Nephron progenitor cell (in vitro differentiated cells): ENCODE measurements at places on chromosomes 5 and 9.

DNA sequence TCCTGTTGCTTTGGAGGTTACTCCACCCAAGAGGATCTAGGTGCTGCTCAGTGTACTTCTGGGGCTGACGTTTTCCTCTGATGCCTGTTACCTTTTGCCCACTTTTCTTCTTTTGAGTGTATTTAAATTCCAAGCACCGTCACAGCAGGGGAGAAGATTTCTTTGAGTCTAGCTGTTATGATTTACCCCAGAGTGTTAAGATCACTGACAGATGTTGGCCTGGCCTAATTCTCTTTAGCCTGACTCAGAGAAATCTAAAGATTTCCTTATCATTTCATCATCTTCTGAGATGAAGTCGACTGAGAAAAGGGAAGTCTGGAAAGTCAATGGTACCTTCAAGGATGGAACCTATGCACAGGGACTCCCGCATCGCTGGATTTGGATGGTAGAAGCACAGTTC lies 191.5 kb downstream of the FBXL7 start:
- no peak for DNase-seq

DNA sequence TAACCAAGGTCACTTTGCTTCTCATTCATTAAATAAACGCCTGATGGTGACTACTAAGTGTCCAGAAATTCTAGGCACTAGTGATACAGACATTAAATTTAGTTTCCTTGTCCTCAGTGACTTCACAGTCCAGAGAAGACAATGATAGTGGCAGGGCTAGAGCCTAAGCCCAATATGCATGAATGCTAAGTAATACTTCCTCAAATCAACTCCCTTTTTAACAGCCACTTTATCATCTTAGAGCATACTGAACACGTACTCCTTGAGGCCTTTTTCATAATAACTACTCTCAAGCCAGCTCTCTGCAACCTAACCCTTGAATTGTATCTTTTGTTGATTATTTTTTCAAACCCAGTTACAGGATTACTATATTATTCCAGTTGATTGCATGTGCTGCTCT lies 74.1 kb downstream of the STX17 start:
- DNase-seq = no peak

GRCh38 chr5:27208051-27208450 lies 169.7 kb upstream of the CDH9 start:
- no peak for DNase-seq

GRCh38 chr9:7656636-7657035 lies 142.9 kb downstream of the DMAC1 start:
- DNase-seq = no peak

DNA sequence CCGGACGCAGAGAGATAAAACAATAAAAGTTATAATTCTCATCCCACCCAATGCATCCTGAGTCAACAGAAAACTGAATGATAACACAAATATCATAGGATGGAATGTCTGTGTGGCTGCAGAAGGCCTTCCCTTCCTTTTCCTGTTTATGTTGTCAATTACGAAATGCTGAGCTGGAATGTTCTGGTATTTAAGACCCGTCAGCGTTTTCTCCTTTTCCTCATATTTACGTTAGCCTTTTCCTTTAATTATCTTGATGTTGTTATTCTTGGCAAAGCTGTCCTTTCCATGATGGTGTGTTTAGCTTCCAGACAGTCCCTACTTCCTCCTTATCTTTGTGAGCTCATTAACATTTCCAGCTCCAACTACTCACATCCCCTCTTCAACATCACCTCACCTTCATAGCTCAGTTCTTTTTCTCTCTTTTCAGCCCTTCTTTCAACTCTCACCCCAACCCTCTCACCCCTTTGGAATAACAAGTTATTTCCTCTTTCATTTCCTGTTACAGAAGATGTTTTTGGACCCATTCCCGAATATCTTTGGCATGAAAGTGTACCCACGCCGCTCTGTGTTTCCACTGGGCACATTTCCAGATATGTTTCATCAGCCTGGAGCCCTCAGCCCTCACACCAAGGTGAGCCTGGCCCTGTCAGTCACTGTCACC lies 221.6 kb downstream of the NR2F1-AS1 start:
- no peak for DNase-seq

DNA sequence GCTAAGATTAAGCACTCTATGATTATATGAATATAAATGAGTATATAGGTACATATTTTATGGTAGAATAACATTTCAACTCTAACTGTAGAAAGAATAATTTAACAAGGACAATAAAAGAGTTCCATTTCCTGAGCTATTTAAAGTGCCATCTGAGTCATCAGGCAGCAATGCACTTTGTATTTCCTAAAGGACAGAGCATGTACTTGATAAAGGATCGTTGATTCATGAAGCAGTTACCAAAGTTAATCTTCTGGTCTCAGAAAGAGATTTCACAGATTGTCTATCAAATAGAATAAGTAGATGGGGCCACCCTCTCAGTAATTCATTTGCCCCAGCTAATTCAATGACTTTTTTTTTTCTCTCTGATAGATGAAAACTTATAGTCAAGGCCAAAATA lies 747.8 kb downstream of the CDH18 start:
- no peak for DNase-seq

DNA sequence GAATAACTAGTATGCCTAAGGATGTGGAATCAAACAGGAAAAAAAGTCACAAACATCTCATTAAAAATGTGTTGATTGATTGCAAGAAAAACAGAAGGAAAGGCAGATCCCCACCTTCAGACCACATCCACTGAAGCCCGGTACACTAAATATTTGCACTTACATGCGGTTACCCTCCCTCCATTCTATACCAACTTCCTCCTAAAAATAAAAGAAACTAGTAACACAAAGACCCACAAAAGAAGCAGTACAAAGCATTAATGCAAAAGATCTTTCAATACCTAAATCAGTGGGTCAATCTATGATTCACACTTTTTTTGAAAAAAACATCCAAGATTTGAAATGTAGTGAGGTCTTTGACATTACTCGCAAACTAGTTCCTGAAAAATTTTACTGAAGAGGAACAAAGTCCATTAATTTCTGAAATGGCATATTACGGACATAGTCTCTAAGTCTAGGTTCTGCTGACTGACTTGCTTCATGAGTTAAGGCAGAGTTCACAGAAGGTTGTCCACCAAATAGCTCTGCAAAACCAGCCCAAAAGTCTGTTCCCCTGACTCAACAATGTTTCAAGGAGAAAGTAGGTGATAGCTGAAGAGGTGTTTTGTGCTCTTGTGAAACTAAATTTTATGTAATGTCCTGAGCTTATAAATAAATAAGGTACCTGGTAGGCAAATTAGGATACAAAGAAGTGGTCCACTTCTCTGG lies 100.7 kb downstream of the PAM start:
- DNase-seq = no peak

GRCh38 chr5:83498585-83498984 lies 27.0 kb downstream of the VCAN start:
- no peak for DNase-seq

DNA sequence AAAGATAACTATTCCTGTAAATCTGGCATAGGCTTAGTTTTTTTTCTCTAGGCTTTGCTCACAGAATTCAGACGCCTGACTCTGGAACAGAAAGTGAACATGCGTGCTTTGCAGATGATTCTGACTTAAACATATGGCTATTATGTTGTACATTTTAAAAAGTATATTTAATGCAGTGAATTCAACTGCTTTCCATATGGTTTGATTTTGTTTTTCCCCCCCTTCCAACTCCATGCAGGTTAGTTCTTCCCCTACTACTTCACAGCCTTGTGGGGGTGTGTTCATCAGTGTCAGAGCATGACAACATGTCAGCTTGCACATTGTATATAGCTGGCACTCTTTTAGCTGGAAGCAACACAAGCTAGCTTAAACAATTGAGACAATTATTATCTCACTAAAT lies 226.8 kb downstream of the TMEM167A start:
- no peak for DNase-seq

GRCh38 chr9:87201351-87201751 lies 254.0 kb upstream of the GAS1 start:
- no peak for DNase-seq

DNA sequence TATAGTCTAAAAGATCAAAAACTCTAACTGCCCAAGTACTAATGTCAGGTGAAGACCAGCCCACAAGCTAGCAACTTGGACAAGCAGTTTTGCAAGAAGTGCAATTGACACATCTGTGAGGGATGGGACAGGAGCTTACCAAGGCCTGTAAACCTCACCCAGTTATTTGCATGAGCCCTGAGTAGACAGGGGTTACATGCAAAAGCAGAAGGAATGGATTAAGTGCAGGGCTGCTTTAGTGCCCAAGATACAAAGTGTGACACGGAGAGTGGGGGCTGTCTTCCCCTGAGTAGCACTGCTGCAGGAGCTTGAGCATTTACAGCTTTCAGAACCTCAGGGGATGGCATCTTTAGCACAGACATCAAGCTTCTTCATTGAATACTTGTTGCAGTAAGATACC lies 286.7 kb downstream of the ELAVL2 start:
- no peak for DNase-seq

DNA sequence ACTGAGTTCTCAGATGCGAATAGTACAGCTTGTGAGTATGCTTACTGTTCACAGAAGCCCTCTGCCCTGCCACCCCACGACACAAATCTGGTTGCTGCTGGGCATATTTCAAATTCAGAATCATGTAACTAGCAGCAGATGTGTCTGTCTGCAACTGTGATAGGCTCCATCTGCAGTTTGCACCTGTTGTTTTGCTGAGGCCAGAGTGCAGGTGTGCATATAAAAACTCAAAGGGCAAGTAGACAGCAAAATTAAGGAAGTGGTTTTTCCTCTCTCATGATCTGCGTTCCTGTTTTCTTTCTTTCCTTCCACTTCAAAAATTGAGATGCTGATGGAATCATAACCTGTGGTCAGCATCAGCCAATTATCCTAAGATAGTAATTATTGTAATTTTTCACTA lies 1000.5 kb downstream of the PTPRD start:
- DNase-seq = no peak

GRCh38 chr5:153209687-153210086 lies 280.8 kb upstream of the GRIA1 start:
- DNase-seq = no peak

GRCh38 chr5:57152316-57152715 lies 21.5 kb upstream of the GPBP1 start:
- no peak for DNase-seq

DNA sequence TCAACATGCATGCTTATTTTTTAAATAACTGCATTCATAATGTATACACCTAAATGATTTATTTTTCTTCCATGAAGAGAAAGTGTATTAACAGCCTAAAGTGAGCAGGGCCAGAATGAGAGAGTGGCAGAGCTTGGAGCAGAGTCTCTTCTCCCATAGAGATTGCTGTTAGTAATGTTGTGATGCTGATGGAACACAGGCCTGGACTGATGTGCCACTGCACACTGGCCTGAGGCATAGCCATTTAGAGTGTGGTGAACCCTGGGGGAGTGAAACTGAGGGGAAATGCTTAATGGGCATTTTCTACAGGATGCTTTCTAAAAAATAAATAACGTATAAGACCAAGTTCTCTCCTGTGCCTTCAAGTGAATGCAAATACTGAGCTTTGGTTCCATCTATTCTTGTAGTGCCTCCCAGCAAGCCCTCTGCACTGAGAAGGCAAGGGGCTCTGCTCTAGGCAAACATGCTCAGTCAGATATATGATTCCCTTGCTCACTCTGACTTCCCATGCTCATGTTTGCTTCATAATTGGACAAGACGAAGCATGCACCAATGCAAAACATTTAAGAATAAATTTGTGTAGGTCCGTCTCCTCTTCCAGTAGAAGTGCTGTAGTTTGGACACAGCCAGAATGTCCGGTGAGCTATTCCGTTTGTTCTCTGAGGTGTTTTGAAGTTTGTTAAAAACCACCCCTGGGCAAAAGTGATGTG lies 185.7 kb downstream of the PBX3 start:
- no peak for DNase-seq

DNA sequence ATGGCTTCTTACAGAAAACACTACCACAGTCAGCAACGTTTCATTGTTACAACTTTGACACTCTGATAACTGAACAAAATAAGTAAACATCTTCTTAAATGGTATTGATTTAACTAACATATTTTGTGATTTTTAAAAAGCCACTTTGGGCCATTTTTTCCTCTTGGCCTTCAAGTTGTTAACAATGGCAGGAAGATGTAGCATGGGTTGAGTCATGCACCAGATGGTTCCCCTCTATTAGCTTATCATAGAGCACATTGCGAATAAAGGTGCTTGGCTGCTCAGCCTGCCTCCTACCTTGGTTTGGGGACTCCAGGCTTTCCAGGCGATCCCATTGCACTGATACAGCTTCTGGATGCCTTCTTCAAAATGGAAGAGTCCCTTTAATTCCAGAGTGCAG lies 24.1 kb upstream of the CER1 start:
- no peak for DNase-seq

GRCh38 chr9:21656776-21657674 lies 145.4 kb upstream of the MTAP start:
- DNase-seq = no peak

- no peak for DNase-seq
Observed at GRCh38 chr5:39505363-39505762, 80.6 kb upstream of the DAB2 start.

DNA sequence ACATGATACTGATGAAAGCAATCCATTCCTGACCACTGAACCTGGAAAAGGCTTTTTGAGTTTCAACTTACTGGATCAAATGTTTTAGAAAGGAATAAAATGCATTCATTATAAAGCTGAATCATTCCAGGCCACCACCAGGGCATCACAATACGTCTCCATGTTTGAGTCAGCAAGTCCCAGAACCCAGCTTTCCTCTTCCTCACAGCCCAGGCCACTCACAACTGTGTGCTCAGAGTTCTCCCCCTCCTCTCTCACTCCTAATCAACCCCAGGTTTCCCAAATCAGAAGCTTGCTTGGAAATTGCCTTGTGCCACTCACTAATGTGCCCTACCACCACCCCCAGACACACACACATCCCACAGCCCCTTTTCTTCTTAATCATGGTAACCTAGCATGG lies 91.7 kb downstream of the GNA14 start:
- DNase-seq = no peak

DNA sequence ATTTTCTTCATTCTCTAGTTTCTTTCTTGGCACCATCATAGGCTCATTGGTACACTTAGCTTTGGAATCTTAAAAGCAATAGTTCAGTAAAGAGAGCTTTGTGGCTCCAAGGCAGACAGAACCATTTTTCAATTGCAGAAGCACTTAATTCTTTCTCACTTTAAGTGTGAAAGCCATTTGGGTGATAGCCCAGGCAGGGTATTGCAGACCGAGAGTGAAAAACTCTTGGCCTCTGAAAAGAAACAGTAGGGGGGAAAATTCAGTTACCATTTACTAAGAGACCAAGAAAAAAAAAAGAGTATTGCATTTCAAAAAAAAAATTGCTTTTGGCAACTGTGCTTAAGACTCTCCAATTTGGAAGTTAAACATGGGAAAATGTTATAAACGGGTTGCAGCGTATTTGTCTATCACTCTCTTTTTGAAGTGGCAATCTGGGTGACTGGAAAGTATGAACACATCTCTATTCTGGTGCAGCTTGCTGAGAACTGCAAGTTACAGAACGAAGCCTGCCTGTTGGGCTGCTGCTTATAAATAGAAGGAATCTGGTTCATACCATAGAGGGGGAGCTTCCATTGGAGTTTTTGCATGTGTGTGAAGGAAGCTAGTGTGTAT lies 170.5 kb downstream of the TLE4 start:
- no peak for DNase-seq

DNA sequence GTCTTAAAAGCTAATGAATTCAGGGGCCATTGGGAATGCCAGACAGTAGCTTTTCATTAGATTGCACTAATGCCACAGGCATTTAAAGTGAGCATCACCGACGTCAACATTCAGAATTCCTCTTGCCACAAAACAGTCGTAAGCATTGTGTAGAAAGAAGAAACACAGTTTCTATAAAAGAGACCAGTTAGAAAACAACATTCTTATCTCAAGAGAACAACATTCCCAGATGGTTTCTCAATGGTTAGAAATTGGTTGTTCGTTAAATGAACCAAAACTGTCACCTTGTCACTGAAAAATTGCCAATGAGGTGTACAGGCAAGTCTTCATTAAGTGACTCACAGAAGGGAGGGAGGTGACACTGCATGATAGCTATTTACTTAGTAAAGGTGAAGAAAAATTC lies 401.6 kb upstream of the PRR16 start:
- no peak for DNase-seq
